NCI-H187 (cell line): ENCODE measurements at places on chromosomes 7 and 10.
A peak's percentile ranks its signal among the peaks of the same experiment; 100 is the strongest.

- DNase-seq: no peak
These were observed 52.5 kb upstream of the MACC1 start for GRCh38 chr7:20269726-20270125.

DNA sequence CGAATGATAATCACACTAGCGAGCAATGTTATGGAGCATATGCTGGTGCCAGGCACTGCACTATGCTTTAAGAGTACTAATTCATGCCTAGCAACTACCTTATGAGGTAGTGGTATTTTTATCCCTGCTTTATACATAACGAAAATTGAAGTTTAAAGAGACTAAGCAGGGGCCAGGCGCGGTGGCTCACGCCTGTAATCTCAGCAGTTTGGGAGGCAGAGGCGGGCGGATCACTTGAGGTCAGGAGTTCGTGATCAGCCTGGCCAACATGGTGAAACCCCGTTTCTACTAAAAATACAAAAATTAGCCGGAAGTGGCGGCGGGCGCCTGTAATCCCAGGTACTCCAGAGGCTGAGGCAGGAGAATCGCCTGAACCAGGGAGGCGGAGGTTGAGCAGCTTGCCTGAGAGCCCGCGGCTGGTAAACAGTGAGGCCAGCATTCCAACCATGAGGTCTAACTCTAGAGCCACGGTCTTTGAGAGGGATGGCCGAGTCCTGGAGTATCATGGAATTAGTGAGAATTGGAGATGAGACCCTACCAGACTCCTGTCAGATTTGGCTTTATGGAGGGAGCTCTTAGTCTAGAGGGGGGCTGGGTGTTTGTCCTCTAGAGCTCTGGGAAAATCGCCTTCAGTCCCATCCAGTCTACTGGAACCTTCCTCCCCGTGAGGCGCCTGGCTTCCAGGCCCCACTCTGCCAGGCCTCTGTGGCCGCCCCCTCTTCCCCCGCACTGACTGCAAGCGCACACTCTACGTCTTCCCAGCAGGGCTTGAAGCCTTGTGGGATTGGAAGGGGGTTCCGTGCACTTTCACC is 11.6 kb downstream of the TLX1 start:
- DNase-seq: no peak

- DNase-seq: no peak
These were observed 12.8 kb upstream of the C10orf53 start for GRCh38 chr10:49666685-49667084.

GRCh38 chr7:111339006-111339405 is 223.3 kb downstream of the IMMP2L start:
- no peak for DNase-seq

- DNase-seq: no peak
These were observed 462 bp downstream of the KIAA1549 start for GRCh38 chr7:138980563-138981291.

GRCh38 chr10:13659887-13660550 is 73.3 kb downstream of the PRPF18 start:
- DNase-seq: no peak

GRCh38 chr7:371119-371778 is 81.3 kb downstream of the FOXL3 start:
- DNase-seq: no peak

- DNase-seq: peak; percentile 38
These were observed 84.0 kb downstream of the ANLN start for GRCh38 chr7:36473454-36474282.

DNA sequence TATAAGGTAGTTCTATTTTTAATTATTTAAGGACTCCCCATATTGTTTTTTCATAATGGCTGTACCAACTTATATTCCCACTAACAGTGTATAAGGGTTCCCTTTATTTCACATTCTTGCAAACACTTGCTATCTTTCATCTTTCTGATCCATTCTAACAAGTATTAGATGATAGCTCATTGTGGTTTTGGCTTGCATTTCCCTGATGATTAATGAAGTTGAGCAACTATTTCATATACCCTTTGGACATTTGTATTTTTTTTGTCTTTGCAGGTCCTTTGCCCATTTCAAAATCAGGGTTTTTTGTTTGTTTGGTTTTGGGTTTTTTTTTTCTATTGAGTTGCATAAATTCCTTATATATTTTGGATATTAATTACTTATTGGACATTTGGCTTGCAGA is 107.2 kb downstream of the EPC1 start:
- DNase-seq: no peak

DNA sequence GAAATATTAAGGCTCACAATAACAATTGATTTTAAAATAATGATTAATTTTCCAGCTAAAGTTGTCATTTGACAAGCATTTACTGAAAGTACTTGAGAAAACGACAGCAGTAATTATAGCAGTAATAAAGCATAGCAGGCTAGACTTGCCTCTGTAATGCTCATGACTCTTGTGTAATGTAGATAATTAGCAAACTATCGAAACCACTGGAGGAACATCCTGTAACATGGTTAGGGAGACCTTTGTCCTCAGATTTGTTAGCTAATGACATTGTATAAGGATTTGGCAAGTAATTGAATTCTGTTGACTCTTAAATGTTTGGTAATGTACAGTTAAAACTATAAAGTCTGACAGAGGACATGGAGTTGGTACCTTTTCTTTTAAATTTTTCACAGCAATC is 24.8 kb downstream of the ARL4A start:
- no peak for DNase-seq

DNA sequence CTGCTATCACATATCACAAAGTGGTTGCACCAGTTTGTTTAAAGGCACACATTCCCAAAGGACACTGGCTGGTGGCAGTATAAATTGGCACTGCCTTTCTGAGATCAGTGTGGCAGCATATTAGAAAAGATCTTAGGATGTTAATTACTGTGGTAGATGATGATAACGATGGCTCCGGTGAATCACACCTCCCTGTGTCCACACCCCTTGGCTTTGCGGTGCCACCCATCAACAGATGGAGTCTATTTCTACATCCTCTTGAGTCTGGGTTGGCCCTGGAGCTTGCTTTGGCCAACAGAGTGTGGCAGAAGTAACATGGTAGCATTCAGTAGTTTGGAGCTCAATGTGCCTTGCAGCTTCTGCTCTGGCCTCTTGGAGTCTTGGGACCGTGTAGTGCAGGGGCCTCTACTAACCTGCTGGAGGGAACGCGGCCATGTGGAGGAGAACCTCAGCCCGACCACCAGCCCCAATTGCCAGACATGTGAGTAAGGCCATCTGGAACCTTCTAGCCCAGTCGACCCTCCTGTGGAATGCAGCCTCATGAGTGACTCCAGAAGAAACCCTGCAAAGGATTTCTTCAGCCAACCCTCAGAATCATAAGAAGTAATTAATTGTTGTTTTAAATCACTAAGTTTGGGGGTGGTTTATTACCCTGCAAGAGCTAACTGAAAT is 27.2 kb upstream of the PLEKHA1 start:
- no peak for DNase-seq

DNA sequence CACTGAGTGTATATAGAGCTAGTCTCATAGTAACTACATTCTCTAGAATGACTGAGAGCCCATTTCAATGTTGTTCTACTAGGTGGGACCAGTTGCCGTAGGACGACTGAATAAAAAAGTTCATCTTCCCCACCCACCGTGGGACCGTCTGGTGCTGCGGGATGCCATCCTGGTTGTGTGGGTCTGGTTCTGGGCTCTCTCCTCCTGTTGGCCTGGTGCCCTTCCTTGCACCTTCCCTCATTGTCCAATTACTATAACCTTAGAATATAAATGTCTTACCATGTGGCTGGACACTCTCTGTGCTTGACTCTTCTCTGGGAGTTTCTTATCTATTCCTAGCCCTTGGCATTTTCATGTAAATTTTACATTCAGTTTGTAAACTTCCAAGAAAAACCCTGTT is 344.4 kb downstream of the TCERG1L start:
- DNase-seq: no peak

DNA sequence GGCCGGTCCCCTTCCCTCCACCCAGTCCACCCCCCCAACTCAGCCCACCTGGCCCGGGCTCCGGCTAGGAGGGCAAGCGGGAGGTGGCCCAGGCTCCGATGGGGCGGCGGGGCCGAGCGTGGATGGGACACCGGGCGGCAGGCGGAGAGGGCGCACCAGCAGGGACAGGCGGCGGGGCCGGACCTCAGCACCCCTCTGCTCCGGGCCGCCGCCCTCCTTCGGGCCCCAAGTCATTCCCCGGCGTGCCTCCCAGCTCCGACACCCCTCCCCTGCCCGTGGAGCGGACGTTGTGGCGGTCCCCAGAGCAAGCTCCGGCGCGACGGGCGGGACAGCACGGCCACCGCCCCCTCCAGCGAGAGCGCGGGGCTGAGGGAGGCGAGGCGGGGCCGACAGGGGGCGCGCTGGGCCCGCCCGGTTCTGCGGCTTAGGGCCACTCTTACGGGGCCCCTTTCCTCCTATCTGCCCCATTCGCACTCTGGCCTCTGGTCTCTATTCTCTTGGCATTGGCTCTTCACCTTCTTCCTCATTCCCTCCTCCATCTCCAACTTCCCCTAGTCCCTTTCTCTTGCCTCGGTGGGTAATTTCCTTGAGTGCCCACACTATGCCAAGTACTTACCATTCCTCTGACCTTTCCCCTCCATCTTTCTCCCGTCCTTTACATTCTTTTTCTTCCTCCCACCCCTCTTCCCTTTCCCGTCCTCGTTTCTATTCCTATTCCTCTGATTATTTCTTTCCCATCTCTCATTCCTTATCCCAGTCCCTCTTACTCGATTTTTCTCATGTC is 701 bp upstream of the GBX1 start:
- DNase-seq: no peak

GRCh38 chr7:96306385-96307125 is 15.3 kb downstream of the SLC25A13 start:
- no peak for DNase-seq
